Fibroblast of skin of left biceps (primary cell): ENCODE measurements at places on chromosomes 7 and 10.

DNA sequence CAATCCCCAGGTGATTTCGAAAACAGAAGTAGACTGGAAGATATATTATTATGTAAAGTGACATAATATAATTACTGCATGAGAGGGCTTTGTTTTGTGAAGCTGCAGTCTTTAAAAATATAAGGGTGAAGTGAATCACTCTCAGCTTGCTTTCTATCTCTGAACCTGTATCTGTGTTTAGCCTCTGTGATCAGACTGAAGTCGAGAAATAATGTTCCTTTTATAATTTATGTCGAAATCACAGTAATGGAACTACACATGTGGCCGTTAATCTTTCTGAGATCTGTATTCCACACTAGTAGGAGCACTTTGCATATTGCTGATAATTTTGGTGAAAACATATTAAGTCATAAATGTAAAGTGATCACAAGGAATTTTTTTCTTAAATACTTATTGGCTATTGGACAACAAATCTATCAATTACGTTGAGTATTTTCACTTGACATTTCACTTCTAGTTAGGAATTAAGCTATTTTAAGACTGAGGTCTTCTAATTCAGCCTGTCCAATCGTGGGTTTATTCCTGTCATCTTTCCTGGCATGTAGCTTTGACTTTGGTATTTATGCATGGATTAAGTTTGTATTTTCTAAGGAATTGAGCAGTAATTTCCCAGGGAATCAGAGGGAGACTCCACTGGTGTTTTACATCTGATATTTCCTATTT is 268.2 kb upstream of the POT1 start:
- no peak for DNase-seq

- DNase-seq = no peak
Observed at GRCh38 chr10:24554036-24554435, 169.7 kb downstream of the ARHGAP21 start.

DNA sequence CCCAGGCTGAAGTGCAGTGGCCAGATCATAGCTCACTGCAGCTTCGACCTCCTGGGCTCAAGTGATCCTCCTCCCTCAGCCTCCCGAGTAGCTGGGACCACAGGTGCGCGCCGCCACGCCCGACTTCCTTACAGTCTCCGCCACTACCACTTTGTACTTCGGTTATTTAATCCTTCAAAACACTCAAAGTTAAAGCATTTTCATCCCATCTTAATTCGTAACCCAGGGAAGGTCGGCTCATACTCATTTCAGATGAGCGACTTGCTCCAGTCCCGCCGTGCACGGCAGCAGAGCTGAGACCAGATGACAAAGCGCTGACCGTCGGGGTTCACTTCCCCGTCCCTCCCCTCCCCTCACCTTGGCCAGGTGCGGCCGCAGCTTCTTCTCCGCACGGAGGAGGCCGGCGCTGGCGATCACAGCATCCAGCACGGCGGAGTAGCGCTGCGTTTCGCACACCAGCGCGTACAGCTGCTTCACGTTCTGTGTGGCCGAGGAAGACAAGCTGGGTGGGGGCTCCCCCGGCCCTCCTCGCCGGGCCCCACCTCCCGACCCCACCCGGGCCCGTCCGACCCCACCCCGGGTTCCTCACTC is 457 bp downstream of the NSUN5 start:
- DNase-seq = no peak

- no peak for DNase-seq
Observed at GRCh38 chr7:7426676-7427075, 109.0 kb downstream of the COL28A1 start.

- DNase-seq = no peak
Observed at GRCh38 chr10:43644252-43644651, 4.4 kb downstream of the ZNF32 start.
